ENCODE measurements at places on chromosomes 7 and 10. TPM values are rescaled to one million over a fixed set of nuclear protein-coding genes. Genes with fewer than 3 reads are reported as not detected.

The ABCA13 gene
- 0.08 TPM for total RNA-seq

The LRRN3 gene
- total RNA-seq = 9.0 TPM

The TSPAN33 gene
- 13.1 TPM for total RNA-seq

The UPK3BL2 gene
- 8.2 TPM for total RNA-seq

The FAM180A gene
- 17.8 TPM for total RNA-seq

The NXPH1 gene
- not detected for total RNA-seq

The COL13A1 gene
- 2.9 TPM for total RNA-seq

The CAMK2B gene
- total RNA-seq = 90.2 TPM

The HOXA9 gene
- total RNA-seq = not detected

The TUBB8 gene
- total RNA-seq = not detected

The AQP1 gene
- total RNA-seq = 123 TPM

The CYP2E1 gene
- 1.3 TPM for total RNA-seq

The TMEM213 gene
- not detected for total RNA-seq

The MRLN gene
- not detected for total RNA-seq

The JCAD gene
- total RNA-seq = 19.3 TPM

The SLC39A12 gene
- total RNA-seq = not detected

The RSPH10B2 gene
- not detected for total RNA-seq

The HIF1AN gene
- 52.9 TPM for total RNA-seq

The NUDT13 gene
- total RNA-seq = 3.6 TPM

The MCU gene
- 14.2 TPM for total RNA-seq

The ATG9B gene
- not detected for total RNA-seq

The SEM1 gene
- total RNA-seq = 48.2 TPM

The TET1 gene
- total RNA-seq = 3.9 TPM

The GTPBP10 gene
- 23.1 TPM for total RNA-seq

The FGFR2 gene
- total RNA-seq = 0.81 TPM

The CLCN1 gene
- total RNA-seq = not detected

All from heart right ventricle (tissue), 16 donors.